ENCODE measurements at places on chromosomes 11 and 22.

DNA sequence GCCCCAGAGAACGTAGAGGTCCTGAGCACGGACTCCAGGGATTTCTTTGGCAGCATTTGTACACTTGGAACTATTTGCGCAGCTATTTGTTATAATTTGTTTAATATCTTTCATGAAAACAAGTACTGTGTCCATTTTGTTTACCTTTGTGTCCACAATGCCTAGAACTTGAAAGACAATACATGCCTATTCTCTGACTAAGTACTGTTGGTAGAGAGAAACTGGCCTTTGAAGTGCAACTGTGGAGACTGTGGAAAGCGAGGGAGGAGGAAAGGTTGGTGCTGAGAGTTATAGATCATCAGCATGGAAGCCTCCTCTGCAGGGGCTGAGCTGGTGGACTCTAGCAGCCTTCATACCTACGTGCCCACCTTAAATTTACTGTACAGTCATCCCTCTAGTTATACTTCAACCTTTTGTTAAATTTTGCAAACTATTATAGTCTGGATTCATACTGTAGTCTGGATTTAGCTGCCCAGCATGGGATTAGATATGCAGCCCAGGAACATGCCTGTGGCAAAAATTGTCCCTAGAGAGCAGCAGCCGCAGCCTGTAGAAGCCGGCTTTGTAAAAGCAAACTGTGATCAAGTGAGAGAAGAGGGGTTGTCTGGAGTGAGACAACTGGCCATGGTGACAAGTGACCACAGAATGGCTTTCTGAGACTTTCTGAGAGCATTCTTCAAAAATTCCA is 24.2 kb upstream of the YAP1 start:
- DNase-seq, result no peak

GRCh38 chr11:11756718-11757117 is 85.1 kb upstream of the USP47 start:
- DNase-seq, result no peak

DNA sequence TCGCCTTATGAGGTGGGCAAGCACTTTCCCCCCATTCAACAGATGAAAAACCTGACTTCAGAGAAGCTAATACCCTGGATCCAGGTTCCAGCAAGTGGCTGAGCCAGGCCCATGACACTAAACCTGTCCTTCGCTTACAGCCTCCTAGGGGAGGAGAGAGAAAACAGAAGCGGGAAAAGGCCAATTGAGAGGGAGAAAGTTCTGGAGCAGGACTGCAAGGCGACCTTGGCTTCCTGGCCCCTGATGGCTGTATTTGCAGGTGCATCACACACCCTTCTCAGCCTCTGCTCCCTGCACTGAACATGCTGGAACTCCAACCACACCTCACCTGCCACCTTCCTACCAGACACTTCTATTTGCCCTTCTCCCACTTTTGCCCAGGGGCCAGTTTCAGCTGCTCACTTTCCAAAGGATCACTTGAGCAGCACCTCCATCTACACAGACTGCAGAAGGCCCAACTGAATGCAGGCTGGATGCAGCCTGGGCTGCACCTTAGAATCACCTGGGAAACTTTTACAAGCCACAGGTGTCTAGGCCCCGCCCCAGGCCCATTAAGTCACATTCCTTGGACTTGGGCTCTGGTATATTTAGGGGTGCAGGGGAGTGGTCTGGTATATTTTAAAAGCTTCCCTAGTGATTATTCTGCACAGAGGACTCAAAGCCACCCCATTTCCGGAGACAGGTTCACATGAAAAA is 14.3 kb upstream of the ADA2 start:
- no peak for DNase-seq

- no peak for DNase-seq
Measured at GRCh38 chr11:96091476-96091875, 167.6 kb upstream of the MTMR2 start.

DNA sequence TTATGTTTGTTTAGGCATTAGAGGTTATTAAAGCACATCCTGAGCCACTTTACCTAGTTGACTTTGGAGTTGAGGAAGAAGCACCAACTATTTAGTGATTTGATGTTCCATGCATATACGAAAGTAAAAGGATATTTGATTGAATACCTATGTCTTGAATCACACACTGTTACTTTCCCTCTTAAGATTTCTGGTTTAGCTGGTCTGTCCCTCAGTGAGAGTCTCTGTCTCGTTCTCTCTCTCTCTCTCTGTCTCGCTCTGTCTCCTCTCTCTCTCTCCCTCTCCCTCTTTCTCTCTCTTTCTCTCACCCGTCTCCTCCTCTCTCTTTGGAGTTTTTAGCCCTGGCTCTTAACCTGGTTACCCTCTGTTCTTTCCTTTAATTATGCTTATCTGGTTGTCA is 11.0 kb downstream of the CTNND1 start:
- no peak for DNase-seq

DNA sequence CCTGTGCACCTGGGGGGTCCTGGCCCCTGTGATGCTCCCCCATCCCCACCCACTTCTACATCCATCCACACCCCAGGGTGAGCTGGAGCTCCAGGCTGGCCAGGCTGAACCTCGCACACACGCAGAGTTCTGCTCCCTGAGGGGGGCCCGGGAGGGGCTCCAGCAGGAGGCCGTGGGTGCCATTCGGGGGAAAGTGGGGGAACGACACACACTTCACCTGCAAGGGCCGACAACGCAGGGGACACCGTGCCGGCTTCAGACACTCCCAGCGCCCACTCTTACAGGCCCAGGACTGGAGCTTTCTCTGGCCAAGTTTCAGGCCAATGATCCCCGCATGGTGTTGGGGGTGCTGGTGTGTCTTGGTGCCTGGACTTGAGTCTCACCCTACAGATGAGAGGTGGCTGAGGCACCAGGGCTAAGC is 20.0 kb upstream of the TALDO1 start:
- DNase-seq, result peak; percentile 21

DNA sequence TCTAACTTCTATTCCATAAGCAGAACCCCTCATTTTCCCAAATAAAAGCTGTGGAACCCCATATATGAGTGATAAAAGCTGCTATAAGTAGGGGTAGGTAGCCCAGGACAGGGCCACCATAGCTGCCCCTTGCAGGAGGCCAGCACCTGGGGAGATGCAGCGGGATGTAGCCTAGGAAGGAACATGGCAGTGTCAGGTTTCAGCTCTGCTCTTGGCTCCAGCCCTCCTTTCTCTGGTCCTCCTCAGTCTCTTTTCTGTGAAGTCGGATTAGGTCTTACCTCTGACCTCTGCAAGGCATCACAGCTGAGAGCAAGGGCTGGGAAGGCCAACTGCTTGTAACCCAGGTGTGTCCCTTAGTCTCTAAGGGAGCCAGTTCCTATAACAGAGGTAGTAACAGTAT is 135.6 kb downstream of the NAV2 start:
- DNase-seq, result no peak

- DNase-seq, result no peak
Measured at GRCh38 chr11:60164550-60165075, 18.3 kb downstream of the MS4A6A start.

DNA sequence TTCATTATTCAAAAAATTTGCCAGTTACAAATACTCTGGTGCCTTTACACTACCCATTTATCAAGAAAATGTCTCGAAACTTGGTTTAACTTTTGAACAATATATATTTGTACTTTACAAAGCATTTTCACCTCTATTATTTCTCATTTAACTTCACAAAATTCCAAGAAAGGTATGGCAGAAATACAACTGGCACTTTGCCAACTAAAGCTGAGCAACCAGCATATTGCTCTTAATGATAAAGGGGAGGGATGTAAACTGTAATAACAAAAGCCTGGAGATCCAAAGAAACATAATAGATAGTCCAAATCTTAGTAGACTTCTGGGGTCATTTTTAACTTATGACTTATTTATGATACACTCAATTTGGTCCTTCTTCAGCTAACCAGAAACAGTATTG is 7.7 kb downstream of the PITPNB start:
- DNase-seq, result no peak
